Stimulated activated CD8-positive, alpha-beta memory T cell treated with anti-CD3 and anti-CD28 coated beads, Interleukin-12 subunit alpha, Interleukin-12 subunit beta, amount 100 ng/mL, for 1 hour (primary cell): ENCODE measurements at places on chromosomes 5 and 9.

- DNase-seq, result no peak
Observed at GRCh38 chr5:115461506-115462290, 82.9 kb downstream of the FEM1C start.

DNA sequence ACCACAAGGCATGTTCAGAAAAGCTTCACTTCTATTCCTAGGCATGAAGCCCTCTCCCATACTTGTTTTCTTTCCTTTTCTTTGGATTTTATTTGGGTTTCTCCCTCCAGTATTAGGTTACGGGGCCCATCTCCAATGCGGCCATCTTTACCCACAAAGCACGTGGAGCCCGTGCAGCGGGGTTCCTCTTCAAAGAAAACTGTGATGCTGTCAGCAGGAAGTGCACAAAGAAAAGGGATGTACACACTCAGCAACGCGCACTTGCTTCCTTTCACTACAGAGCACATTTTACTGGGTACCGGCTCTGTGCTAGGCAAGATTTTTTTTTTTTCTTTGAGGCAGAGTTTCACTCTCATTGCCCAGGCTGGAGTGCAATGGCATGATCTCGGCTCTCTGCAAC, 106.6 kb downstream of the COL23A1 start:
- peak; percentile 16 for DNase-seq

DNA sequence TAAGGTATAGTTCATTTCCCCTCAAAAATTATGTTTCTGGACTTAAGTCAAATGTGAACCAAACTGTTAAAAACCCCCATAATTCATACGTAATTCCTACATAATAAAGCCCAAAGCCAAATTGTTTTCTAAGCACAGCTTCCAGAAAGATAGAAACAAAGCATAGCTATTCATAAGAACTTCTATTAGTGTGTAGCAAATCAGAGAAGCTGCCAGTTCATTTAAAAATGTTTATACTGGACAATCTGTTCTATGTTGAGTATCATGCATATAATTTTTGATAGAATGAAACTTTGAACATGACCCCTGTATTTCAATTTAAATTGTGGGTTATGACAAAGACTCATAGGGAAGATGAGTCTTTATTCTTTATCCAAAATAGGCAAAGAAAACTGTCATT, 119.0 kb upstream of the TXNDC8 start:
- no peak for DNase-seq

DNA sequence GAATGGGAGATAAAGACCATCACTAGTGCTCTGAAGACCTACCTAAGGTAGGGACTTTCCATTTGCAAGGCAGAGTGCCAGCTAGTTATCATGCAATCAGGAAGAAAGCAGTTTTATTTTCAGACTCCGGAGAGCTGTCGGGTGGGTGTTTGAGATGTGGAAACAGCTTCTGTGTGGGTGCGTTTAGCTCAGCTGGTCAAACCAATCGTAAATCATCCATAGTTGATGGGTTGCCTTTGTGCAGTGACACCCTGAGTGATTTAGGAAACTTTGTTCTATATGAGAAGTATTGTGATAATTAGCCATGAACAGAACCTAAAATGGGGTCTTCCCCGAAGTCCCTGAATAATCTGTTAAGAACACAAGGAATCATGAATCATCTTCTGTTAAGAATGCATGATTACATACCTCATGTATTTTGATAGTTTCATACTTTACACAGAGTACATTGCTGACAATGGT, 284.3 kb downstream of the ARHGAP26 start:
- DNase-seq, result no peak

- DNase-seq, result no peak
Observed at GRCh38 chr5:152456815-152457443, 51.9 kb upstream of the NMUR2 start.

DNA sequence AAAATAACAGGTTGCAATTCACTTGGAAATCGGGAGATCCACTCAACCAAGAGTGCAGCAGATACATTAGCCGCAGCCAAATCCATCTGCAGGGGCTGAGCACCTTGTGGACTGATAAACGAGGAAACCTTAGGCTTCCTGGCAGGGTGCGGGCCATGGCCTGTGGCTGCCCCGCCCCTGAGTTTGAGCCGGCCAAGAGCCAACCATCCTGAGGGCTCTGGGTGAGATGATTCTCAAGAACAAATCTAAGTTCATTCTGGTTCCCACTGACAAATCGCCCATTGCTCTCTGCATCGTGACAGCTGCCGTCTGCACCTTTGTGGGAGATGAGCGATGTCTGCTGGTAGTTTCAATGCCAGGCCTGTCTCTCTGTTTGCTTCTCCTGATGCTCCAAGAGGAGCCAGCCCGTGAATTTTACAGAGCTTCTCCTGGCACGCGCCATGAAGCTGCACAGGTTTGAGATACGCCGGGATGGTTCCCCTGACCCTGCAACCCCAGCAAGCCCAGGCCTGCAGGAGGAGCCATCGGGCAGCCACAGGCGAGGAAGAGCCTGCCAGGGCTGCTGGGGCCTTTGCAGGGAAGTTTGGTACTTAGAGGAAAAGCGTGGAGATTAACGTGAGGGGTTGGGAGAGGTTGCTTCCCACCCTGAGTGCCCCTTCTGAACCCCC, 154.0 kb downstream of the OLFM1 start:
- DNase-seq, result no peak

DNA sequence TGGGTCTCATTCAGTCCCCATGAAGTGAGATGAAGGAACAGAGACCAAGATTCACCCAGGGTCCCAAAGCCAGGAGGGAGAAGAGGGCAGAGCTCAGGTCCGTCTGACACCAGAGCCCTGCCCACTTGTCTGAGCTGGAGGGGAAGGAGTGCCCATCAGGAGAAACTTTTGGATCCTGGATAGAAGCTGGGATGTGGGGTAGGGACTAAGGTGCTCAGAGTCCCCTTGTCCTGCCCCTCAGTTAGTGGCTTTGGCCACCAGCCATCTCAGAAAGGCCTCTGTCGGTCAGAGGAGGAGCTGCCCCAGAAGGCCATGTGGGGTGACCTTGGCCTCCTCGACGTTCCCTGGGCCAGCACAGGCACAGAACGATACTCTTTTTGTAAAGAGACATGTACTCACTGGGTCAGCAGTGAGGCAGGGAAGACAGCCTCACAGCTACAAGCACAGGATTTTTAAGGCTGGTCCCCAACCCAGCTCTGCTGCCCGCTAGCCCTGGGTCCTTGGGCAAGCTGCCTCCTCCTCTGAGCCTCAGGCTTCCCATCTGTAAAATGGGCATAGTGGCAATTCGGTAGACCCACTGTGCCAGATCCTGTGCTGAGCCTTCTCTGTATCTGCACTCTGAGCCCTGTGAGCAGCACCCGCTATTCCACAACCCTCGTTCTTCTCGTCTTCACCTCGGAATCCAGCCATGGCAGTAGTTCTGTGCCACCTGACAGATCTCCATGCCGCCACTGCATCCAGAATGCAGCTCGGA, 49.4 kb downstream of the C9orf50 start:
- DNase-seq, result no peak

DNA sequence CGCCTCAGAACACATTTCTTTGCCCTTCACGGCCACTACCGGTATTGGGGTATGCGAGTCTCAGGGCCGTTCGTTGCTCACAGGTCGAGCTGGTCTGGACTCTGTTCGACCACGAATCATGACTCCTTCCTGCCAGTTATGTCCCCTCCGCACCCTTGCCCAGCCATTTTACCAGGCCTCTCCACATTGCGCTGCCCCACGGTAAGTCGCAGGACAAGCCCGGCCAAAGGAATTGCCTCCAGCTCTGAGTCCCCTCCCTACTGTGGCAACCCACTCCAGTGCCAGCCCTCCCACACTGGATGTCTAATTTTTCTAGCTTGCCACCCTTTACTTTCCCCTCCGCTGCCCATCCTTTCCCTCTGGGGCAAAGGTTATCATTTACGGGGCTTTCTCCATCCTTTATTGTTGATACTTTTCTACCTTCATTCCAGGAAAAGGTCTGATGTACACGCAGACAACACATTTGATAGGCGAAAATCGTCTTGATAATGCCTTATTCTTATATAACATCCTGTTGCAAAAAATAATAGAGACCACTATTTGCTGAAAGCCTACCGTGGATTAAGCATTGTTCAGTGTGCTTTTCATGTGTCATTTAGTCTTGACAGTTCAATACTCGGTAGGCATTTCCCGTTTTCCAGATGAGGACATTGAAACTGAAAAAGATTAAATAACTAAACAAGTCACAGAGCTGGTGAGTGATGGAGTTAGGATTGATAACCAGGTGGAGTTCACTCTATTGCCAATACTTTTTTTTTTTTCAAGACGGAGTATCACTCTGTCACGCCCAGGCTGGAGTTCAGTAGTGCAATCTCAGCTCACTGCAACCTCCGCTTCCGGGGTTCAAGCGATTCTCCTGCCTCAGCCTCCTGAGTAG, 958 bp upstream of the HSPA5 start:
- peak; percentile 8 for DNase-seq

DNA sequence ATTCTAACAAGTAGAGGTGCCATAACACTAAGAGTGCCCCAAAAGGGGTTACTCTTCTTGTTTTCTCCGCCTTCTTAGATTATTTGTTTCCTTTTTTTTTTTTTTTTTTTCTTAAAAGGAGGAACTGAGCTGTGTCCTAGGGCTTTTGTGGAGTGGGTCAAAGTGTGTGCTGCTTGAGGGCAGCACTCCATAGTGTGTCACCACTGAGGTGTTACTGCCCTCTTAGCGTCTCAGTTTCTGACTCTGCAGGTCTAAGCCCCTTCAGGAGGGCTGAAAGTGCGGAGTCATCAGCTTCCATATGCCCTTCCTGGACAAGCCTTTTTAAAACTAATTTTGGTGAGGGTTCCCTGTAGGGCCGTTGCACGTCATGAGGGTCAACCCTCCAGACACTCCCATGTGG, 12.6 kb upstream of the NANS start:
- no peak for DNase-seq

DNA sequence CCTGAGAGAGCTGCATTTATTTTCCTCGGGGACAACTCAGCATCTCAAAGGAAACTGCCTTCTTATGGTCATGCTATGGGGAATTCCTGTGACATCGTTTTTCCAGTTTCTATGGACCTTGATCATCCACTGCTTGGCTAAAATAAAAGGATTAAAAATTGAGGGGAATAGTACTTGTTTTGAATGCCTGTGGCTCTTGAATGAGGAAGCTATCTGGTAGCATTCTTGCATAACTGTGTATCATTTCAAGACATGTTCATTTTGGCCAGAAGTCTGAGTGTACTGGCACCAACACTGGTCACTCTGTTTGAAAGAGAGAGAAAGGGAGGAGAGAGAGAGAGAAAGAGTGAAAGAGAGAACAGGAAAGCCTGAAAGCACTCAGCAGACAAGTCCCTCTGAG, 116.7 kb downstream of the DOCK2 start:
- DNase-seq, result no peak

- DNase-seq, result no peak
Observed at GRCh38 chr5:179839328-179840256, 18.9 kb downstream of the SQSTM1 start.

DNA sequence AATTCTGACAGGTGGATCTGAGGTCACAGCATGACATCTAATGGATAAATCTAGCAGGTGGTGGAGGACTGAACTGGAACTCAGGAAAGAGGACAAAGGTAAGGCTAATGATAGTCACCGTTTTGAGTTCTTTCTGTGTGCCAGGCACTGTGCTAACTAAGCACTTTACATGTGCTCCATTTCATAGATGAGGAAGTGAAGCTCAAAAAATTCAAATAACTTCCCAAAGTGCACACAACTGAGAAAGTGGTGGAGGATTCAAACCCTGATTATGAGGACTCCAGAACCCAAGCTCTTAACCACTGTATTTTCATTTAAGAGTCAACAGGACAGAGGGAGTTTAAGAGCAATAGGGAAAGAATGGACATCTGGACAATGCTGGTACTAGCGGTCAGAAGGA, 7.1 kb upstream of the DELE1 start:
- DNase-seq, result no peak

- DNase-seq, result no peak
Observed at GRCh38 chr5:150105928-150106615, 19.7 kb upstream of the CSF1R start.

- no peak for DNase-seq
Observed at GRCh38 chr5:61622156-61622555, 290.1 kb downstream of the ZSWIM6 start.

GRCh38 chr5:982377-983237, 26.0 kb upstream of the NKD2 start:
- no peak for DNase-seq

- DNase-seq, result no peak
Observed at GRCh38 chr5:61657010-61657409, 325.0 kb downstream of the ZSWIM6 start.

DNA sequence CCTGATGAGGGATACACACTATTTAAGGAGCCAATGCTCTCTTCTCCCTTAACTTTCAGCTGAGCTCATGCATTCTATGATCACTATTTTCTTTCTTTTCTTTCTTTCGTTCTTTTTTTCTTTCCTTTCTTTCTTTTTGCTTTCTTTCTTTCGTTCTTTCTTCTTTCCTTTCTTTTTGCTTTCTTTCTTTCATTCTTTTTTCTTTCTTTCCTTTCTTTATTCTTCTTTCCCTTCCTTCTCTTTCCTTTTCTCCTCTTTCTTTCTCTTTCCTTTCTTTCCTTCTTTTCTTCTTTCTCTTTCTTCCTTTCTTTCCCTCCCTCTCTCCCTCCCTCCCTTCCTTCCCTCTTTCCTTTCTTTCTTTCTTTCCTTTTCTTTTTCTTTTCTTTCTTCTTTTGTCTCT, 761.2 kb downstream of the SEMA5A start:
- no peak for DNase-seq

DNA sequence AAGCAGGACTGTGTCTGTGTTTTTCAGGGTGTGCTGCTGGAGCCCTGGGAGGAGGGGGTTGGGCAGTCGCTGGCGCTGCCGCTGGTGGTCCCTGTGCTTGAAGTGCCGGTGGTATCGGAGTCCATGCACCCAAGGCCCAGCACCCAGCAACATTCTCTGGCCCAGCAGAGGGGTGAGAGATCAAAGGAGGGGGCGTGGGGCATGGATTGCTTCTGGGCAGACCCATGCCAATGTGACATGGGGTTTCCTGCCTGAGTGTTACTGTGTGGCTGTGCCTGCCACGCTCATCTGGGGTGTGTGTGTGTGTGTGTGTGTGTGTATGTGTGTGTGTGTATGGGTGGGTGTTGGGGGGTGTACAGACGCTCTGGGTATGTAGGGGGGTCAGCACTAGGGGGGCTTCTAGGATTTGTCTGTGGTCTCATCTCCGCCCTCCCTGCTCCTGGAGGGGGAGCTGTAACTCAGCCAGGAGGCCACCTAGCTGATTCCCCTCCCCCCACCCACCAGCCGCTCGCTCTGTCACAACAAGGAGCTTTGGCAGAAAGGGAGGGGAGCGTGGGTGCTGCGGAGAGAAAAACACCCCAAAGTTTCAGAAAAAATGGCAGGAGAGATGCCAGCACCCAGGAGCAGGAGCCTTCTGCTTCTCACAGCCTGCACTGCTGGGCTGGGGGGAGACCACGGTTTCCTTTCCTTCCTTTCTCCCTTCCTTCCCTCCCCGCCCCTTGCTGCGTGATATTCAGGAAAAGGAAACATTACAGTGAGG, 35.9 kb upstream of the HSPA9 start:
- DNase-seq, result no peak

GRCh38 chr5:96384353-96384752, 48.7 kb downstream of the PCSK1 start:
- no peak for DNase-seq

DNA sequence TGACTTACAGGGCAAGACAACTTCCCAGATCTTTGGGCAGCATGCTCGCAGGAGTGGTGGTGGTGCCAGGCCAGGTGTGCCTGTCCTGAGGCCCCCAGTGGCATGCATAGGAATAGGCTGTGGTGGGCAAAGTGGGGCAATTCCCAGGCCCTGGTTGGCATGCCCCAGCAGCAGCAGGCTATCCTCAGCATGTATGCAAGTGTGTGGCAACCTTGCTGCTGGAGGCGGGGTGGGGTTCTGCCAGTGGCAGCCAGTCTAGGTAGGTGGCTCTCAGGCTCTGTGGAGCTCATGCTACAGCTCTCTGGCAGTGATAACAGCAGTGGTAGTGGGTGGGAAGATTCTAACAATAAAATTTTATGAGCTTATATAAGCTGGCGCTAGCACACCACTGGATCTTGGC, 27.7 kb upstream of the C6 start:
- DNase-seq, result no peak
